ENCODE measurements at places on chromosomes 2 and 18.
A peak's percentile ranks its signal among the peaks of the same experiment; 100 is the strongest.

GRCh38 chr18:5817816-5818215 lies 77.5 kb downstream of the TMEM200C start:
- no peak for DNase-seq

- DNase-seq: no peak
Measured at GRCh38 chr2:85666435-85667316, 1.3 kb downstream of the SFTPB start.

- DNase-seq: no peak
Measured at GRCh38 chr2:44120428-44120827, 48.2 kb upstream of the PPM1B start.

DNA sequence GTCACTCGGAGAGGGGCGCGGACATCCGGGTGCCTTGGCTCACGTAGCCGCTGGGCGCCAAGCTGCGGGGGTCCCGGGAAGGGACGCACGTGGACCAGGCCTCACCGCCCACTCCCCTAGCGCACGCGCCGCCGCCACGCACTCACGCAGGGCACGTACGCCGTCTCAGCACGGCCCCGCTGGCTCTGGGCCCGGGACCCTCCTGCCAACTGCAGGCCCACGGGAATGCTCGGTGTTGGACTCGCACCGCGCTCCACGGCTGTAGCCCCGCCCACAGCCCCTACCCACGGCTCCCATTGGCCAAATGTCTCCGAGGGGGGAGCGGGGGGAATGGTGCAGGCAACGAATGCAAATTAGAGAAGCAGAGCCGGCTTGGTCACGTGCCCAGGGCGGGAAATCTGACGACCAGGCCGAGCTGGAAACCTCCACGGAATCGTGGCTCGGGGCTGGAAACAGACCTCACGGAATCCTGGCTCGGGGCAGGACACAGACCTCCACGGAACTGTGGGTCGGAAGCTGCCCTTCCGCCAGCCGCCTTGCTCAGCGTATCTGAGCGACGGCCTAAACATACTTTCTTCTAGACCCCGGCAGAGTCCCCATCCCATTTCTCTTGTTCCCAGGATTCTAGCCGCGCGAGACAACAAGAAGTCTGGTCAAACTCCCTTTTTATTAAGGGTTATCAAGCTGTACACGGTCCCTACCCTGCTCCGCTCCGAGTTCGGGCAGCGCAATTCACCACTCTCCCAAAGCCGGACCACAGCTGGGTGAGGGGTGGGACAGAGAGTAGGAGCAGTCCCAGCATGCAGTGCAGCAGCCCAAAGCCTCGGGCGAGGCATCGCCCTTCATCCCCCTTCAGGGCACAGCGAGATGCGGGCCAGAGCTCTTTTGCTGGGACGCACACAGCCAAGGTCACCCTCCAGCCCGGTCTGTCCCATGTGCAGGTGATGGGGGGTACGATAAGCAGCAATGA lies at the start of gene ABCB6:
ABCB6 (minus strand) TSS at position 227 of the 970 bp plus-strand sequence. CDS start 285 bp downstream, outside the sequence.
- DNase-seq: peak; percentile 94

DNA sequence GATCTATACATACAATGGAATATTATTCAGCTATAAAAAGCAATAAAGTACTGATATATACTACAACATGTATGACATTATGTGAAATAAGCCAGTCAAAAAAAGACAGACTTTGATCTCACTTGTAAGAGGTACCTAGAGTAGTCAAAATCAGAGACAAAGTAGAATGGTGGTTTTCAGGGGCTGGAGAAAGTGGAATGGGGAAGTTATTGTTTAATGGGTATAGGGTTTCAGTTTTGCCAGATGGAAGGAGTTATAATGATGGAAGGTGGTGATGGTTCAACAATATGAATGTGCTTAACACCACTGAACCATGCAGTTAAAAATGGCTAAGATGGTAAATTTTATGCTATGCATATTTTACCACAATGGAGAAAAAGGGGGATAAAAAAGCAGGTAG lies 6.3 kb downstream of the COBLL1 start:
- DNase-seq: no peak

GRCh38 chr2:137333386-137334165 lies 568.2 kb downstream of the THSD7B start:
- DNase-seq: no peak

DNA sequence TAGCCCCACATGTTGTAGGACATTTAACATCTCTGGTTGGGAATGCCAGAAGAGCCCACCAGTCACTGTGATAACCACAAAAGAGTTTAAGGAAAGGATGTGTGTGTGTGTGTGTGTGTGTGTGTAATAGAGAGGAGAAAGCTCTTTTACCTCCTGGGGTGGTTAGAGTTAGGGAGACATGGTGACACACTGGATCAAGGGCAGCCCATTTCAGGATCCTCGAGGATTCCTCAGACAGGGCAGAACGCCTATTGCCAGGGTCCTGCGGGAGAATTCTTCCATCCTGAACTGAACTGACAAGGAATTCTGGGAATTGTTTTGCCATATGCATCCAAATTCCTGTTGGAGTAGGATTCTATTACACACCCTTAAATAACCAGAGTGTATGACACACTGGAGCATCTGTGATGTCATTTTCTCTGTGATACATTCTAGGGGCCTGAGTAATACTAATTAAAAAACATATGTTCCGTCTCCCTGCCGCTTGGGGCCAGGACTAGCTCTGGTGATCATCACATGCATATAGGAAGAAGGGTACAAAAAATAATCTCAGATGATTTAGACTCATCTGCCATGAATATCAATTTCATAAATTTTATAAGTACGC lies 156.4 kb upstream of the MMADHC start:
- no peak for DNase-seq

DNA sequence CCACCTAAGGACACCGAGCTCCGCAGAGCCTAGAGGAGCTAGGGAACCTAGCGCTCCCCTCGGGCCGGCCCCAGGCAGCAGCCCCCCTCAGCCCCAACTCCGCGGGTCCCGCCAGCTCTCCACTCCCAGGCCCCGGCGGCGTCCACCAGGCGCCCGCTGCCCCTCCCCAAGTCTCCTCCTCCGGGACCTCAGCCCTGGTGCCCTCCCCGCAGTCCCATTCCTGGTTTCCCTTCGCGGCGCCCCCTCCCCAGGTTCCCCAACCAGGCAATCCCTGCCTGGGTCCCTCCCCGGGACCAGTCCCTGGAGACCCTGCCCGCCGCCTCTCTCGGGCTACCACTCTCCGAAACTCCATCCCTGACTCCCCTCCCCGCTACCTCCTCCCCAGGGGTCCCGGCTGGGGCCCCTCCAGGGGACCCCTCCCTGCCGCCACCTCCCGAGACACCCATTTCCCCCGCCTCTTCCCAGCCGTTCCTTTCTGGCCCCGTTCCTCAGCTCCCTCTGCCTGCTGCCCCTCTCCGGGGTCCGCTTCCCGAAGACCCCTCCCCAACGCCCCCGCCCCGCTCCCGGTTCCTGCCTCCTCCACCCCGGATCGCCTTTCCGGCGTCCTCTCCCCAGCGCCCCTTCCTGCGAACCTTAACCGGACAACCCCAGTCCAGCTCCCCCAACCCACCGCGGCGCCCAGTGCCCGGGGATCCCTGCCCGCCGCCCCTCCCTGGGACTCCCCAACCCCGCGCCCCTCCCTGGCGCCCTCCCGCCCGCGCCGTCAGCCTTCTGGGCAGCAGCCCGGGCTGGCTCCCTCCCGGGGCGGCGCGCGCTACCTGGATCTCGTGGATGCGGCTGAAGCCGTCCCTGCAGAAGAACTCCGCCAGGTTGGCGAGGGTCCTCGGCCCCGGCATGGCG lies 678 bp downstream of the CYP27C1 start:
- DNase-seq: no peak

DNA sequence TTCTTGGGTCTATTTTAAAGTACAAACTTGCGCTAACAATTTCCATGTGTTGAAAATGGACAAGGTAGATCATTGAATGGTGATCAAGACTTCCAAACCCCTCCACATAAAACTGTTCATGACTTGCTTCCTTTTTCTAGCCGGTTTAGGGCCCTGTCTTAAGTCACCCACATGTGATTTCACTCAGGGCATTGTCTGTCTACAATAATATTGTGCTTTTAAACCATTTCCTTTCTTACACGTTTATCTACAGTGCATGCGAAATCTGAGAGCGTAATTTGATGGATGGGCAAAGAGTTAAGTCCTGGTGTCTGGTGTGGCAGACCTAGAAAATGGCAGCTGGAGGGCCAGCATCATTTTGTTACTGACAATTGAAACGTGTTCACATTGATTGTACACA lies 2.0 kb upstream of the ZNF516 start:
- no peak for DNase-seq

DNA sequence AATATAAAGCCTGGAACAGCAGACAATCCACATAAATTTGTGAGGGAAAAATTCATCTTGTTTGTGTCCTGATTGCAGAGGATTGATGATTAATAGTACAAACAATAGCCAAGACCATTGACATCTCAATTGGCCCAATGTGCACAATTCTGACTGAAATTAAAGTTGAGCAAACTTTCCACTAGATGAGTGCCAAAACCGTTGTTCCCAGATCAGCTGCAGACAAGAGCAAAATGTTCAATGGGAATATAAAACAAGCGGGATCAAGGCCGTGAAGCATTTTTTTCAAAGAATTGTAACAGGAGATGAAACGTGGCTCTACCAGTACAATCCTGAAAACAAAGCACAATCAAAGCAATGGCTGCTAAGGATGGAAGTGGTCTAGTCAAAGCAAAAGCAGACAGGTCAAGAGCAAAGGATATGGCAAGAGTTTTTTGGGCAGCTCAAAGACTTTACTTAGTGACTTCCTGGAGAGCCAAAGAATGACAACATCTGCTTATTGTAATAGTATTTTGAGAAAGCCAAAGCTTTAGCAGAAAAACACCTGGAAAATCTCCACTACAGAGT lies 55.9 kb upstream of the KIF5C start:
- DNase-seq: no peak

GRCh38 chr2:82340578-82341053 lies 2036.1 kb upstream of the LRRTM1 start:
- DNase-seq: no peak

DNA sequence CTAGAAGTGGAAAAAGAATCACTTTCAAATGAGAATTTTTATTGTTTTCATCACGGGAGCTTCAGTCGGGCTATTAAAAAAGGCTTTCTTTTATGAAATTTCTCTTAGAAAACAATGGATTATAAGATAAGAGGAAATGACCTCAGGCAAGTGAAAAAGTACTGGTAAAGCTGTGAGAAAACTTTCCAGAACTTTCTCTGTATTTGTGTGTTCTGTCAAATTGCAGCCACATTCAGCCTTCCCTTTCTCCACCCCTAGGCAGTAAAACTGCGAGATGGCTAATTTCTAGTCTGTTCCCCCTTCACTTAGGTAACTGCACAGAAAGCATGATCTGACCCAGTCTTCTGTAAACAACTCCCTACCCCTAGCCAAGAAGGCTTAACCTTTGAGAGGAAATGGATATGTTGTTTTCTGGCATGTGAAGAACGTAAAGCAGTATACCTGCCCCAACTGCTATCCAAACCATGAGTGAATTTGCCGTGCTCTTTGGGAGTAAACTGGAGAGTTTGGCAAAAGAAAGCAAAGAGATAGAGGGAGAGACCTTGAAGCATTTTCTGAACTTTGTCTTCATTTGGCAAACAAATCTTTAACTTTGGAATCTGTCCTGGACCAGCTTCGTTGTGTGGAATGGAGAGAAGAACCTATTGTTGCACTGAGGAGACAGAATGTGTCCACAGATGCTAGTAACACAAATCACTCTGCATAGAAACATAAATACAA lies 105.4 kb downstream of the ETAA1 start:
- DNase-seq: no peak

GRCh38 chr2:165636959-165637358 lies 157.1 kb downstream of the GALNT3 start:
- no peak for DNase-seq

DNA sequence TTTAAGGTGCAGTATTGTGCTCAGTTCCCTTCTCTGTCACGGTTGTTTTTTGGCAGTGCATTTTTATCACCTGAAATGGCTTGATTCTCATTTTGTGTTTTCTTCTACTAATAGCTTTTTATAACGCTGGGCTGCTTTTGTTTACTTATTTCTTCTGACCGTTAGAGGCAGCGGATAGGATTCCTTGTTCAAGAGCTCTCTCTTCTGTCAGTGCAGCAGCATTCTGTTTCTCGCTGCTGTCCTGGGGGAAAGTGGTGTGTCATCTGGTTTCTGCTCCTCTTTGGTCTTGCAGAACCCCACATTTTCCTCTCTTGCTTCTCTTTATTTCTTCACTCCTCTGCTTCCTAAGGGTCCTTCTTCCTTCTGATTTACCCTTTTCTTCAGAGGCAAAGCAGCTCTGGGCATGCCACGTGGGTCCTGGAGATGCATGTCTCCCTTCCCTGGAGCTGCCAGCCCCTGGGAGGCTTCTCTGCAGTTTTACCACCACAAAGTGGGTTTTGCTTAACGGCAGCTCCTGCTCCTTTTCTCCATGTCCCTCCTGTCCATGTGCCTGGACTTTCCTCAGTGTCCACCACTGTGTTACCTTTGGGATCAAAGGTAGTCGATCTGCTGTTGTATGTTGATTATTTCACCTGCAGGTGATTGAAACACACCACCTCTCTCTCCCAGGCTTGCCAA lies 47.3 kb upstream of the SNTG2 start:
- no peak for DNase-seq

GRCh38 chr2:33369191-33369590 lies 107.3 kb upstream of the RASGRP3 start:
- DNase-seq: no peak

- DNase-seq: no peak
Measured at GRCh38 chr18:564708-565561, 15.2 kb upstream of the CETN1 start.

DNA sequence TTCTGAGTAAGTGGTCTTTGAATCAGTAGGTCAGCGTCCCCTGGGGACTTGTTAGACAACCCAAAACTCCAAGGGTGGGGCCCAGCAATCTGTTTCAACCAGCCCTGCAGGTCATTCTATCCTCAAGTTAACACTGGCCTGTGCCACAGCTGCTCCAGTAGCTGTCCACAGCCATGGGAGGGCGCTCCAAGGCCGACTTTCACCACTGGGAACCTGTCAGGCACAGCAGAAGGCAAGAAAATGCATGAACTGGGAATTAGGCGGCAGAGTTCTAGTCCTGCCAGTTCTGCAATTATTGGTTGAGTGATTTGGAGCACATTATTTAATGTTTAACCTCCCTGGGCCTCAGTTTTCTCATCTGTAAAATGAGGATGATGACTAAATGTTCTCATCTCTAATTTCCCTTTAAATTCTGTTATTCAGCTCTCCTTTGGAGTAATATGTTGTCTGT lies 17.4 kb upstream of the MRPL33 start:
- peak; percentile 32 for DNase-seq

DNA sequence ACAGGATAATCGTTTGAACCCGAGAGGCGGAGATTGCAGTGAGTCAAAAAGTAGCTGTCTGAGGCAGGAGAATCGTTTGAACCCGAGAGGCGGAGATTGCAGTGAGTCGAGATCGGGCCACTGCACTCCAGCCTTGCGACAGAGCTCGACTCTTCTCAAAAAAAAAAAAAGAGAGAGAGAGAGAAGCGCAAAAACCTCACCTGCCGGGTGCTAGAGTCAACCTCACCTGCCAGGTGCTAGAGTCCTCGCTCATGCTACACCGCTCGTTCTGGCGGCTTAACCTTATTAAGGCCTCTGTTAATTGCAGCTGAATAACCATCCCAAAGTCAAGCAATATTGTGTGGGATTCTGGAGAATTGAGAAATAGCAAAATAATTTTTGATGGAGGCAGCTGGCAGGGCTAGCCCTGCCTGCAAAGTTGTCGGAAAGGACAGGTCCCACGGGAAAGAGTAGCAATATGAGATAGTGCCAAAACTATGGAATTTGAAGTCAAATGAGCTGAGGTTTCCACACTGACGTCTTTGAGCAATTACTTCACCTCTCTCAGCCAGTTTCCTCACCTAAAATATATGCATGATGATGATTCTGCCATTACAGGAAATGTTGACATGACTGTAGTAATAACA lies 644 bp upstream of the DYM start:
- no peak for DNase-seq

GRCh38 chr2:175575346-175576258 lies 394.1 kb upstream of the ATP5MC3 start:
- DNase-seq: no peak

GRCh38 chr2:121520641-121520994 lies 10.1 kb upstream of the RNU4ATAC start:
- no peak for DNase-seq
